IPS DF 6.9 (cell line): ENCODE measurements at places on chromosomes 6 and 20.

DNA sequence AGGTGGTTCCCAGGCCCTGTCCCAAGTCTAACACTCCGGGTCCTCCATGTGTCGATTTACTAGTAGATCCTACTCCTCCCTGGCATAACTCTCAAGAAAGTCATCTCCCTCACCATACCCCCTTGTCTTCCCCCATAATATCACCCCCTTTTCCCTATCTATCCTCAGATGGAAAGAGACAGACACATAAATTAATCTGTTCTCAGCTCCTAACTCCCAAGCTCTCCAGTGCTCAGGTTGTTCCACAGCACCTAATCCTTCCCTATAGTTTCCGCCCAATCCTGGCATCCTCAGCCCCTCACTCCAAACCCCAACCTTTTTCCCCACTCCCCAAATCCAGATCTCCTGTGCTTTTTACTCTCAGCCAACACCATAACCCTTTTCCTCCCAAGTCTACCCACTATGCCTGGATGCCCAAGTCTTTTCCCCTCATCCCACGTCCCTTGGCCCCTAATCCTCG is 808 bp downstream of the ILRUN start:
- no peak for DNase-seq

- DNase-seq: no peak
These were observed 65.4 kb downstream of the ARHGAP18 start for GRCh38 chr6:129644567-129645015.

DNA sequence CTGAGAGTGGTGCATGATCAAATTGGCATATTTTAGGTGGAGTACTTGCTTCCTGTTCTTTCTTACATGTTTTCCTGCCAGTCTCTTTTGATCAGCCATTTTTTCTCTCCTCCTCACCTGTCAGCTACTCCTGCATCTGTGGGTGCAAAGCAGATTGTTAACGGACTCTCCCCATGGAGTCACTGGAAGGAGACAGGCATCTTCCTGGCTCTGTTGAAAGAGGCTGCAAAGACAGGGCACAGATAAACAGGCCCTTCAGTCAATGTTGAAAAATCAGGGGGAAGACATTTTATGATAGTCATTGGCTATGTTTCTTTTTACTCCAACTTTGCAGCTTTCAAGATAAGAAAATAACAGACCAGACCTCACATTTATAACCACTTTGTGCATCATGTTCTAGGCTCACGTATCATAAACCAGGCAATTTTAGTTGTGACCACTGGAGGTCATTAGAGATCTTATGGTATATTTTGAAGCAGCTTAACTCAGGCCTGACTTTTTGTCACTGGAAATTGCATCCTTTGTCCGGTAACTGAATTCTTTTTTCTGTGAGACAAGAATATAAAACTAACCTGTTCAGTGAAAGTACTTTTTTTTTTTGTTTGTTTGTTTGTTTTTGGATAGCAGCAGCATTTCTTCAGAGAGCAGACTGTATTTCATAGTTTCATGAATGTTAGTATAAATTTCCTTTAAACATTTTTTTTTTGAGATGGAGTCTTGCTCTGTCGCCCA is 20.1 kb downstream of the ECT2L start:
- DNase-seq: no peak

GRCh38 chr6:19719691-19720128 is 117.5 kb upstream of the ID4 start:
- no peak for DNase-seq

GRCh38 chr20:3923818-3924217 is 34.6 kb downstream of the PANK2 start:
- no peak for DNase-seq

GRCh38 chr6:53377289-53377688 is 28.5 kb upstream of the ELOVL5 start:
- no peak for DNase-seq

- DNase-seq: no peak
These were observed 34.4 kb downstream of the DSE start for GRCh38 chr6:116405138-116405537.

DNA sequence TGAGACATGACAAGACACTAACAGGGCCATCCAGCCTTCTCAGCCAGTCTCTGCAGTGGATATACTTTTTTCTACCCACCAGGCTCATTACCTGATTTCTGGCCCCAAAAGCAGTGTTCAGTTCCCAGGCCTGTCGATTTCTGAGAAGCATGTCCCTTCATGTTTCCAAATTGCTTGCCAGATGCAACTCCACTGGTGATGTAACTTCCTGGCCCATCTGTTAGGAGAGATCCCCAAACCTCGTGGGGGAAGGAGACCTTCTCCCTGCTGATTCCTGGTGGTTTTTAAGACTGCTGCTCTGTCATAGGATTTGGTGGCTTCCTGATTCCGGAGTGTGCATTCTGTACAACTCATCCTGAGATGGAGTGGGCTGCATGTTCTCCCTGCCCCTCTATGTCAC is 31.6 kb upstream of the MRPS10 start:
- no peak for DNase-seq

- DNase-seq: no peak
These were observed 110.2 kb downstream of the HTR1B start for GRCh38 chr6:77353129-77353528.

- no peak for DNase-seq
These were observed 179.5 kb downstream of the ZFP64 start for GRCh38 chr20:52012079-52012478.

DNA sequence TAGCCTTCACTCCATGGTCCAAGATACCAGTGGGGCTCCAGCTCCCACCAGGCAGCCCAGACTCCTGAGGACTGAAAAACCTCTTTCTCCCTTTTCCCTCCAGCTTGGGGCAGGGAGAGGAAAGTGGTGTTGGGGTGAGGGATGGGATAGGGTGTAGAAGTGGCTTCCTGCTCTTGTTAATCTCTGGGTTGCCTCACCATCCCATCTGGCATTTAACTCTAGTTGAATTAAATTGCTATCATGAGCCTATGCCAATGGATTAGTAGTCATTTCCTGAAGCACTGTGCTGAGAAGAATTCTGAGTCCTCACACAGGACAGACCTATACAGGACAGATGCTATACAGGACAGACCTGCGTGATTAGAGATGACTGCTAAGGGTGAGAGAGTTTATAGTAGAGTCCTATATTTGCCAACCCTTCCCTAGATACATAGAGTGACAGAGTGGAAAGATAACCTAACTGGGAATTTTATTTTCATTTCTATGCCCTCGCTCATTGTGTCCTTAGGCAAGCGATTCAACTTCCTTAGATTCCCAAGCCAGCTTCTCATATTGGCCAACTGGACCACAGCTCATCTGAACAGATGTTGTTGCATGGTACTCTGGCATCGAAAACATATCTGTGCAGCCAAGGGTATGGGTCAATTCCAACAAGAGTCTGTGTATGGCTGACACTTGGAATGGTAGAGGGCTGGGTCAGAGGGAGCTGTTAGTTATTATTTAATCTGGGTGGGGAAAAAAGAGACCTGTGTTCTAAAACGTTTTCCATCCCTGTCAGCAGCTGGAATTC is 42.8 kb downstream of the MCHR2 start:
- DNase-seq: no peak

DNA sequence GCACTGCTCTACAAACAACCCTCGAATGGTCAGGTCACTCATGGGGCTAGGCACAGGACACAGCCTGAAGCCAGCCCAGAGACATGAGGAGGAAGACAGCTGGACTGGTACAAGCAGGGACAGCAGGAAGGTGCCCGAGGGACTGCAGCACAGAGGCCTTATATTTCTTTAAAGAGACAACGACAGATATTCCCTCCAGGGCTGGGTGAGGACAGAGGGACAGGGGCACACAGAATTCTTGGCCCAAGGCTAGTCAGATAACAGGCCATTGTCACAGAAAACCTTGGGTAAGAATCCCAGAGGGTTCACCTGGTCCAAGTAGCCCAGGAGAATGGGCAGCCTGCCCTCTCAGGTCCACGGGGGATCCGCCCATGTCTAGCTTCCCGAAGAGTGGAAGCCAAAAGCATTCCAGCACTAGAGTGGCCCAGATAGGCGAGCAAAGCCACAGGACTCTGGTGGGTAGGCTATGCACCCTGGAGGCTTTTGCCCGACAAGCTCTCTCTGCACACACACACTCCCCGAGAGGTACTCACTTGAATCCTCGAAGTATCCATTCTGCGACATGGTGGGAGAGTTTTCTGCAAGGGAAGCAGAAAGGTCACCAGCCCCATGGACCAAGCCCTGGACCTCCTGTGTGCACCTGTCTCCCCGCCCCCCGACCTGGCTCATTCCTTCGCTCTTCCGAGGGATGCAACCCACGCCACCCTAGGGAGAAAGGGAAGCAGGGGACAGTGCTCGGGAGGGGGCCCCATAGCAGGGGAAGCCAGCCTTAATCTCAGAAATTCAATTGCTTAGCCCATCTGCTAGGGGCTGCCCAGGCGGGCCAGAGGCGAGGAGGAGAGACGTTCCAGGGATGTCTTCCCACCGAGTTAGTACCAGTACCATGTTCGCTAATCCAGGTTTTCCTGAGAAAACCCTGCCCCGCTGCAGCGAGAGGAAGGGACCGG is 1.7 kb downstream of the SLC4A11 start:
- DNase-seq: no peak

DNA sequence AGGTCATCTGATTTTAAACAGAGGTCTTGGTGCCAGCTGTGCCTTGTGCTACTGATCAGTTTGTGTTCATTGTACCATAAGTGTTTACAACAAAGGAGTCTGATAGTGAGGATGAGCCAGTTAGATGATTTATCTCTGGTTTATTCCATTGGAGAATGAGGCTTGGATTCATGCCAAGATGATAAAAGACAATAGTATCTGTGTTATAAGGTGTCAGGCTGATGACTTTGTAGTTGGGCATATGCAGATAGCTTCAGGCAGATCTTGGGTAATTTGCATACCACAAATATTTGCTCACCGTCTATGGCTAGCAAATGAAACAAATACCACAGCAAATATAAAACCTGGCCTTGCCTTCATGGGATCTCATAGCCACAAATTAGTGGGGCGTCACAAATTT is 43.3 kb upstream of the PHACTR2 start:
- no peak for DNase-seq

- no peak for DNase-seq
These were observed 17.6 kb downstream of the BHLHE23 start for GRCh38 chr20:62989201-62989601.
